ENCODE measurements at places on chromosomes 5 and 9.

GRCh38 chr9:107024193-107024592 lies 161.2 kb downstream of the ZNF462 start:
- DNase-seq = peak; percentile 19

- DNase-seq = peak; percentile 74
These were observed 52.6 kb downstream of the TENT4A start for GRCh38 chr5:6765612-6766525.

- no peak for DNase-seq
These were observed 418.1 kb downstream of the PRR16 start for GRCh38 chr5:120882038-120882775.

DNA sequence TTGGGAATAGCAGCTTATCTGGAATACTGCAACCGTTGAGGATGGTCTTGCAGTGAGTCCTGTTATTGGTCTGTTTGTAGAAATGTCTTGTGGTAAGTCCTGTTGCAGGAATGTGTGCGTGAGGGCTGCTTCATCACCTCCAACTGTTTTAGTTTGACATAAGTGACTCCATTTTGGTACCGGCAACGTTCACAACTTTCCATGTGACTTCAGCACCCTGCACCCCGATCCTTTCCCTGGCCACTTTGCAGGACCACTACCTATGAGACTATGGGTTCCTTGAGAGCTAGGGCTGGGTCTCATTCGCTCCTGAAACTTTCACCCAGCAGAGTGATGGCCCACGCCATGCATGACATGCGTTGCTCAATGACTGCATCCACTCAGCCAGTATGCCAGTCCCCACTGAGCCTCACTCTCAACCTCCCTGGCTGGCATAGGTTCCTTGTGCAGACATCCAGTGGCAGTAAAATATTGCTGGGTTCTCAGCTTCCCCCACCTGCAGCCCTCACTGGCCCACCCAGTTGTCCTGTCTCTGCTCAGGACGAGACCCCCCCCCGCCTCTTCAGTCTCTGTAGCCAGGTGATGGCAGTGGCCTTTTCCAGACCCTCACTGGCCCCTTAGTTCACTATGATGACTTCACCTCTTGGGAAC lies 8.0 kb downstream of the SURF6 start:
- DNase-seq = no peak

DNA sequence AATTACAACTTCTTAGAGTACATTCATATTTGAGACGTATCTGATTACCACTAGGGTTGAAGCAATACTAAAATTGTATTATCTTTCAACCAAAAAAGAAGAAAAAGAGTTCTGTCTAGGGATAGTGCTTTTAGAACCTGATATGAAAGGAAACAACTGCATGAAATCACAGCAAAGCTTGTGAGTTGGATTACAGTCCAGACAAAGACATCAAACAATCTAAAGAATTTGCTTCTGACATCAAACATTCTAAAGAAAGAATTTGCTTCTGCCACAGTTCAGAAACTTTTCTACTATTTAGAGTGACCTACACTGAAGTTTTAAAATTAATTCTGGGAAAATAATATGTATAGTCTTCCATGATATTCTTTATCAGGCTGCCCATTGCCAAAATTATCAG lies 1141.1 kb upstream of the ACO1 start:
- DNase-seq = no peak

DNA sequence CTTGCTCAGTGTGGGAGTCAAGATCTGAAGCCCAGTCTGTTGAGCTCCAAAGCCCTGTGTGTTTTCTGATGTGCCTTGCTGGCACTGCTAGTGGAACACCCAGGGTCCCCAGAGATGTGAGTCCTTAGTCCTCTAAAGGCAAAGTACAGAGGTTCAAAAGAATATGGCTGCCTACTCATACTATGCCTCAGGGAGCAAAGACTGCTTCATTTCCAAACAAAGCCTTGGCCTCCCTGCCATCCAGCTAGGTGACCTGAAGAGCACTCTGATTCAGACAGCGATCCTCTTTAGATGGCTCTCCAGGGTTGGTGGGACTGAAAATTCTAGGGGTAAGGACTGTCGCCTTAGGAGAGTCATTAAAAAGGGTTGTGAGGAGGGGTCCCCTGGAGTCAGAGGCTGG lies 2.0 kb downstream of the PRLR start:
- DNase-seq = no peak

- DNase-seq = peak; percentile 81
These were observed at the start of gene KLF4 for GRCh38 chr9:107489687-107490605. TSS of gene KLF4 (minus strand) at chr9:107489769. CDS start at chr9:107489172, 597 bp downstream.

DNA sequence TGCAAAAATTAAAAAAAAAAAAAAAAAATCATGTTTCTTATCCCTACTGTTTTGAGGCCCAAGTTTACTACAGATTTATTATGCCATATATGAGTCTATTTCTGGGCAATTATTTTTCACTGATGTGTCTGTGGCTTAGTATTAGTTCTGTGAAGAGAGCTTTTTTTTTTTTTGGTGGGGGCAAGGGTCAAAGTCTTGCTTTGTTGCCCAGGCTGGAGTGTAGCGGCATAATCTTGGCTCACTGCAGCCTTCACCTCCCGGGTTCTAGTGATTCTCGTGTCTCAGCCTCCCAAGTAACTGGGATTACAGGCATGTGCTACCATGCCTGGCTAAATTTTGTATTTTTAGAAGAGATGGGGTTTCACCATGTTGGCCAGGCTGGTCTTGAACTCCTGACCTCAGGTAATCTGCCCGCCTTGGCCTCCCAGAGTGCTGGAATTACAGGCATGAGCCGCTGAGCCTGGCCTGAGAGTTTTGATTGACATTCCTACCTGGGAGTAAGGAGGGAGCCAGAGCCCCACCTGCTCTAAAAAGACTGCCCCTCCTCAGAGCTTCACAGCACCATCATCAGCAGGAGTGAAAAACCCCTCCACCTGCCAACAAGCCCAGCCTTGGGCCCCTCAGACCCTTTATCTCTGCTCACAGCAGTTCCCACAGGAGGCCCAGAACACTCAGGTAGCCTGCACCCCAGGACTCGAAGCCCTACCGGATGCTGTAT lies 36.1 kb upstream of the JADE2 start:
- DNase-seq = no peak

DNA sequence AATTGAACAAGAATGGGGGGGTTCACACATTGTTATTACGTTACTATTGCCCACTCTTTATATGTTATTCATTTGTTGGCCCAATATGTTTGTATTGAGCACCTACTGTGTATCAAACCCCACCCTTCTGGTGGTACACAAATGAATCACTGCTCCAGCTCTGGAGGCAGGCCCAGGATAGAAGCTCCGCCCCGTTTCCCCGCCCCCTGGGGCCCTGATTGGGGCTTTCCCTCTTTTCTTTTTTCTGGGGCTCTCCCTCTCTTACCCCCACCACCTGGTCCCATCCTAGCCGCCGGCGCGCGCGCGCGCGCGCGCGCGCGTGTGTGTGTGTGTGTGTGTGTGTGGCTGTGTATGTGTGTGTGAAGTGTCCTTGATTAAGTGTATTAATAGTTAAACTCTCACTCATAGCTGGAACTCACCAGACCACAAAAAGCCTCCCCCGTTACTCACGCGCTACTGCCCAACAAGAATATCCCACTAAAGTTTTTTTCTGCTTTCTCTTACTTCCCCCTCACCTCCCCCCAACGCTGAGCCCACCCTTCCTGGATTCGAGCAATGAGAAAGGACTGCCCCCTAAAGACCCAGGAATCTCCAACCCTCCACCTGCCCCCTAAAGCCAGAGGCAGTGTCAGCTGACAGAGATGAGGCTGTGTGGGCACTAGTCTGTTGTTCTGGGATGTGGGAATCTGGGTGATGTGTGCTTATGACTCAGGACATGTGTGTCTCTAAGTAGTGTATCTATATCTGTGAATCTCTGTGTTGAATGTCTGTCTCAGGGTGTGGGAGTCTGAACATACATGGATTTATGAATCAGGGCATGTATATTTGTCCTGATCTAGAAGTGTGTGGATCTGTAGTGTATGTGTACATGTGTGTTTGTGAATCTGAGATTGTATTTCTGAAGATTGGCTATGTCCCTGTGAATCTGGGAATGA lies 4.0 kb downstream of the CXXC5 start:
- DNase-seq = peak; percentile 83

DNA sequence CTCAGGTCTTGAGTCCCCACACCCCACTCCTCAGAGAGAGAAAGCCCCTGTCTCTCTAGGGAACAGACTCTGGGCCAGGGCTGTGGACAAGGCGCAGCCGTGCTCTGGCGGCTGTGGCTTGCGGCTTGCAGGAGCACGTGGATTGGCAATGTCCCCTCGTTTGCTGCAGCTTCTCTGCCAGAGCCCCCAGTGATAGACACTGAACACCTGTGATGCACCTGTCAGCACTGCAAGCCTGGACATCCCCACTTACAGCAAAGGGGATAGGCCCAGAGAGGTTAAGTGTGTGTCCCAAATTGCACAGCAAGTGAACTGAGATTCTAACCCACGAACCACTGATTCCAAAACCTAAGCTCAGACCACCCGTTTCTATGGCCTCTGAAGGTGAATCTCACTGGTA lies 7.0 kb downstream of the GFI1B start:
- DNase-seq = no peak

Measured in GM19239 (cell line).